Activated CD8-positive, alpha-beta T cell treated with anti-CD3 and anti-CD28 coated beads, Interleukin-2, amount 10 ng/mL, durations not matched to agents 7 days and 5 days (primary cell): ENCODE measurements at places on chromosomes 16 and 17. TPM values are rescaled to one million over a fixed set of nuclear protein-coding genes. Genes with fewer than 3 reads are reported as not detected.

C16orf74 gene
- total RNA-seq = 0.21 TPM

ASPA gene
- total RNA-seq = not detected

CD300H gene
- total RNA-seq = not detected

HOXB1 gene
- not detected for total RNA-seq

ZNF500 gene
- 14.9 TPM for total RNA-seq

TVP23A gene
- total RNA-seq = not detected

ARHGAP44 gene
- 0.37 TPM for total RNA-seq

TBC1D3C gene
- total RNA-seq = not detected

CYB5D1 gene
- 11.2 TPM for total RNA-seq

C1QTNF8 gene
- not detected for total RNA-seq

ITGAD gene
- total RNA-seq = 0.68 TPM

CEP112 gene
- total RNA-seq = 2.7 TPM

CDR2L gene
- total RNA-seq = 0.18 TPM

ARHGDIG gene
- total RNA-seq = not detected

PLD2 gene
- total RNA-seq = 11.6 TPM

NXPH3 gene
- total RNA-seq = not detected

HOXB9 gene
- 0.37 TPM for total RNA-seq

MRPS23 gene
- total RNA-seq = 46.3 TPM

CTRB2 gene
- not detected for total RNA-seq

CDH16 gene
- not detected for total RNA-seq

TCAP gene
- 1.8 TPM for total RNA-seq

PARD6A gene
- 13.2 TPM for total RNA-seq

STAT5A gene
- total RNA-seq = 117 TPM

TGFB1I1 gene
- total RNA-seq = 0.92 TPM
